ENCODE measurements at places on chromosomes 1 and 21. TPM values are rescaled to one million over a fixed set of nuclear protein-coding genes. Genes with fewer than 3 reads are reported as not detected.

- H3K27me3 ChIP-seq = no peaks in the 10 kb centered on the region
- no peak overlapping the region for H3K27ac ChIP-seq
- H3K36me3 ChIP-seq = no peaks in the 10 kb centered on the region
- H3K4me3 ChIP-seq = no peak overlapping the region
These were observed 261.9 kb upstream of the DEPDC1 start for GRCh38 chr1:68758666-68759209.

GRCh38 chr1:80402625-80403024 is 1396.1 kb upstream of the ADGRL4 start:
- no peaks in the 10 kb centered on the region for H3K27me3 ChIP-seq
- no peak overlapping the region for H3K27ac ChIP-seq
- DNase-seq = no peak

- H3K27me3 ChIP-seq = no peaks in the 10 kb centered on the region
- H3K4me3 ChIP-seq = no peak overlapping the region
- H3K36me3 ChIP-seq = no peaks in the 10 kb centered on the region
- no peak for DNase-seq
- H3K27ac ChIP-seq = no peak overlapping the region
These were observed 22.4 kb downstream of the CHI3L2 start for GRCh38 chr1:111249960-111250359.

DNA sequence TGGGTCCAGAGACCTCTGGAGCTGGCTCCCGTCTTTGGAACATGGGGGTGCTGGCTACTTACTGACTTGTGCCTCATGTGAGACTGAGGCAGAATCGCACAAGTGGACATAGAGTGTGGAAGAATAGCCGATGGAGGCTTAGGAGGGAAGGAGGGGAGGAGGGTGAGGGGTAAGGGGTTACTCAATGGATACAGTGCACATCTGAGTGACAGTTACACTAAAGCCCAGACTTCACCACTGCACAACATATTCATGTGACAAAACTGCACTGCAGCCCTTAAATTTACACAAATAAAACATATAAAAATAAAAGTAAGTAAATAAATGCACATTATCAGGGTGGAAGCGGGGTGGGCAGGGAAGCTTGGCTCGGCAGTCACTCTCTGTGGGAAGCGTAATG is 197.7 kb upstream of the RAB4A start:
- no peaks in the 10 kb centered on the region for H3K36me3 ChIP-seq
- H3K27ac ChIP-seq = no peak overlapping the region
- H3K27me3 ChIP-seq = peaks cover 2% of the 10 kb centered on the region

RBM34 gene
- total RNA-seq = 104 TPM

Data from Panc1 (cell line).